ENCODE measurements at places on chromosomes 2 and 18.
A peak's percentile ranks its signal among the peaks of the same experiment; 100 is the strongest.

DNA sequence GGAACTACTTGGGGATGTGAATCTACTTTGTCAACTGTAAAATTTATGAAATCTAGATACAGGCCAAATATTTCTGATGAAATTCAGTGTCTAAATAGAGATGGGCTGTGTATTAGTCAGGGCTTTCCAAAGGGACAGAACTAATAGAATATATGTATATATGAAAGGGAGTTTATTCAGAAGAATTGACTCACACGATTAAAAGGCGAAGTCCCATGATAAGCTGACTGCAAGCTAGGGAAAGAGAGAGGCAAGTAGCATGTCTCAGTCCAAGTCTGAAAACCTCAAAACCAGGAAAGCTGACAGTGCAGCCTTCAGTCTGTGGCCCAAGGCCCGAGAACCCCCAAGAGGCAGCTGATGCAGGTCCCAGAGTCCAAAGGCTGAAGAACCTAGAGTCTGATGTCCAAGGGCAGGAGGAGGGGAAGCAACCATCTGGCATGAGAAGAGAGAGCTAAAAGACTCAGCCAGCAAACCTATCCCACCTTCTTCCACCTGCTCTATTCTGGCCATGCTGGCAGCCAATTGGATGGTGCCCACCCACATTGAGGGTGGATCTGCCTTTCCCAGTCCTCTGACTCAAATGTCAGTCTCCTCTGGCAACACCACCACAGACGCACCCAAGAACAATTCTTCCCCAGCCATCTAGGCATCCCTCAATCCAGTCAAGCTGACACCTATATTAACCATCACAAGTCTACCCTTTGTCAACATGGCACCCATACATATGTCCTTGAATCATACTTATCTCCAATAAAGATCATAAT, 29.3 kb upstream of the MEX3C start:
- DNase-seq: no peak

DNA sequence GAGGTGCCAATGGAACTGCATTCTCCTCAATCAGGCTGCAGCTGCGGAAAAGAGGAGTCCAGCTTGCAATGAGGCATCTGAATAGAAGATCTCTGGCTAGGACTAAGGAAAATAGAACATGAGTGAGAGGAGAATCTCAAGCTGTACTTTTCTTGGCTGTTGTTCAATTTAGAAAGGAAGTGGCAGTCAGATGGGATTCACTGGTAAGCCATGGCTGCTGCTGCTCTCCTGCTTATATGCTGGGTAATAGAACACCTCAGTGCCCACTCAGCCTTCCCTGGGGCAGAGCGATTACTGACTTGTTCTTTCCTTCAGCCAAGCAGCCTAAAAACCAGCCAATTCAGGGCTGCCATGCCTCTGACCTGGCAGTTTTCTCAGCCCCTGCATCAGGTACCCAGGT, 17.6 kb upstream of the CHST9 start:
- DNase-seq: peak; percentile 10

DNA sequence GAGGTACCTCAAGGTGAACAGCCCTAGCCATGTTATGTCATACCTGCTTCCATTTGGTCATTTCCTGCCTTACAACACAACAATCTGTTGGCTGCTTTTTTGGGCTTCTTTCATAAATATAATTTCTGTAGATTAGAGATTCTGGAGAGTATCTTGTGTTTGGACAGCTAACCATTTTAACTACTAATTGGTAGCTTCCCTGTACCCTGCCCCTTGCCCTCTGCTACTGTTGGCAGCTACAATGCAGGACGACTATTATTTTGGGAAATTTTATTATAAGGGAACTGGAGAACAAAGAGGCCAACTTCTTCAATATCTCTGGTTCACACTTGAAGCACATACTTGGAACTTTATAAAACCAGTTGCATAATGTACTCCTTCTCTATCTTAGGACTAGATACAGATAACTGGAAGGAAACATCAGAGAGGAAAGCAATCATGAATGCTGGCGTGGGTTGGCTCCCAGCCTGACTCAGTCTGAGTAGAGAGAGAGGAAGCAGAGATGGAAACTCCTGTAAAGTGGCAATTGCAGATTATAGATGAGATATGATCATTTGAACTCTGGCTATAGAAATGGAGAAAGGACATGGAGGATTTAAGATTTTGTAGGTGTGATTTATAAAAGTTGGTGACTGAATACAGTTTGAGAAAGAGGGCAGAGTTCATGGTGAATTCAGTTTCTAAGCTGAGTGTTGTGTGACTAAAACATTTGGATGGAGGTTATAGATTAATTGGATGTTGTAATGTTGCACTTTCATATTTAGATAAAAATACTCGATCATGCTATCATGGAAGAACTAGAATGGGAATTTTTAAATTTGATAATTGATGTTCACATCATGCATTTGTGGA, 74.5 kb downstream of the MDH1 start:
- no peak for DNase-seq

- DNase-seq: peak; percentile 30
Measured at GRCh38 chr2:32484937-32485336, 128.1 kb downstream of the BIRC6 start.

- DNase-seq: no peak
Measured at GRCh38 chr2:68784915-68785314, 50.3 kb downstream of the ARHGAP25 start.
